ENCODE measurements at places on chromosomes 12 and 14. TPM values are rescaled to one million over a fixed set of nuclear protein-coding genes. Genes with fewer than 3 reads are reported as not detected.

The BCL7A gene
- total RNA-seq = 14.3 TPM

The NDUFA9 gene
- total RNA-seq = 253 TPM

The CINP gene
- 40.1 TPM for total RNA-seq

The KRT72 gene
- total RNA-seq = not detected

The DEPDC4 gene
- 0.47 TPM for total RNA-seq

DNA sequence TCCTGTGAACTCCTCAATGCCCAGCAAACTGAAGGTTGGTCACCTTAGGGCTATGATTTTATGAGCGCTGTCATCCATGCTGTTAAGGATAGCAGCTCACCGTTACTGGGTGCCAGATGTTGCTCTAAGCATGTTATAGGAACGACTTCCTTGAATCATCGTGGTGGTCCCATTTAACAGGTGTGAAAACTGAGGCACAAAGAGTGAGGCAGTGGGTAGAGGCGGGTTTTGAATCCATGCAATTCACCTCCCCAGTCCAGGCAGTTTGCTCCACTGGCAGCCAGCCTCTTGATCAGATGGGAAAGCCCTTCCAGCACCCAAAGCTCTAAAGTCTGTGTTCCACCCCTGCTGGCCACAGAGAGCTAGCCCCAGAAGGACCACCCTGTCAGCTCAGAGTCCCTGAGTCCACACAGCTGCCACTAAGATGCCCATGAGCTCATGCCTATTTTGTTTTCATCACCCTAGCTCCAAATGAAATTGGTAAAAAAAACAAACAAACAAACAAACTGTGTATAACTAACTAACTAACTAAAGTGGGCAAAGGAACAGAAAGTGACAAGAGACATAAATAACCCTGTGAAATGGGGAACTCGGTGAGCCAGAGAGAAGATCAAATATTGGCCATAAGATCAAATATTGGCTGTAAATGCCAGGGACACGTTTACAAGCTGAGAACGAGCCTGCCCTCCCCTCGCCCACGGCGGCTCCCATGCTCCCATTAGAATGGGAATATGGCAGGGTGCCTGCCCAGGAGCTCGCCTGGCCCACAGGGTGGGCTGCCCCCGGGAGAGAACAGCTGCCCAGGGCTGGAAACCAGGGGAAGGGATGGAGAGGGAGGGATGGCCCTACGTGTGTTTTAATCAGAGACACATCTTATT lies 72.3 kb upstream of the RFLNA start:
- no peak for DNase-seq

DNA sequence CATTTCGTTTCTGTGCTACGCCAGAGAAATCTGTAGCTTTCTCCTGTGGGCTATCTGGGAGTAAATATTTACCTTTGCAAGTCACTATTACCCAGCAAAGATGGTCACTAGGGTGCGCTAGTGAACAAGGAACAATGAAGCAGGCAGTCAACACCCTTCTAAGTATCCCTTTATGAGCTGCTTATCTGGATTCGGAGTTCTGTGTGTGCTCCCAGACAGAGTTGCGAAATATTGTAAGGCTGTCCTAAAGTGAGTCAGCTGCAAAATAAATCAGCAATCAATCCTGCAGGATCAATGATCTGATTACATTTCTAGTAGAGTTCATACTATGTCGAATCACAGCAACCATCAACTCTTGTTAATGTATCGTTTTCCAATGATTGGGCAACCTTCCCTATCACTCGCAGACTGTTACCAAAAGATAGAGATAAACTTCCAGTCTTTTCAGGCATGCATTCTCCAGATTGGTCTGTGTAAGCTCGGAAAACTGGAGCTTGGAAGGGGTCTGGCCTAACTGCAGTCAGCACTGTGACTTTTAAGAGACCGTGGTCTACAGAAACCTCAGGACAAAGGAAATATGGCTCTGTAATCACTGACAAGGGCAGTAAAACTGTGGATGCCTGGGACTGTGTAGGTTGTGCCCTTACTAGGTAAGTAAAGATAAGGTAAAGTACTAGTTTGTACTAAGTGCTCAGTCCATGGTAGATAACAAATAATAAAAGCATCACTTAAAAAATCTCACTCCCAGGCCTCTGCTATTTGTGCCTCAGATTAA lies 133.5 kb downstream of the KCNK10 start:
- no peak for DNase-seq

DNA sequence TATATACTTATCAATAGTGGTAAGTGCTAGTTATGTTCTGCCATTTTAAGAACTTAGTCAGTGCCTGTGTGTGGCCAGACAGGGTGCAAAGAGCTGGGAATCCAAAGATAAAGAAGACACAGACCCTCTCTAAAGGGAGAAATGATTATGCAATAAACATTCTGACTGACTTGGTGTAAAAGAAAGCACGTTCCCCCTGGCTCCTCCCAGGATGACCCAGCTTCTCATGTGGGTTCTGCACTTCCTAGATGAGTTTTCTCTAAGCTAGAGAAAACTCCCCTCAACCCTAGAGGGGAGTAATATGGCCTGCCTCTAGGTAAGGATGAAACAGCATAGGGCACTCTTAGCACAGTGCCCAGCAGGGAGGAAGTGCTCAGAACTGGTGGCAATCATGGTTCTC lies 231.2 kb downstream of the VRK1 start:
- DNase-seq = no peak

- DNase-seq = peak; percentile 86
Observed at GRCh38 chr14:21070083-21070609, at the start of gene ARHGEF40. TSS of gene ARHGEF40 (plus strand) at chr14:21070304. CDS start at chr14:21070397, 93 bp downstream.

GRCh38 chr12:95150501-95150900 lies 66.8 kb downstream of the FGD6 start:
- DNase-seq = no peak

DNA sequence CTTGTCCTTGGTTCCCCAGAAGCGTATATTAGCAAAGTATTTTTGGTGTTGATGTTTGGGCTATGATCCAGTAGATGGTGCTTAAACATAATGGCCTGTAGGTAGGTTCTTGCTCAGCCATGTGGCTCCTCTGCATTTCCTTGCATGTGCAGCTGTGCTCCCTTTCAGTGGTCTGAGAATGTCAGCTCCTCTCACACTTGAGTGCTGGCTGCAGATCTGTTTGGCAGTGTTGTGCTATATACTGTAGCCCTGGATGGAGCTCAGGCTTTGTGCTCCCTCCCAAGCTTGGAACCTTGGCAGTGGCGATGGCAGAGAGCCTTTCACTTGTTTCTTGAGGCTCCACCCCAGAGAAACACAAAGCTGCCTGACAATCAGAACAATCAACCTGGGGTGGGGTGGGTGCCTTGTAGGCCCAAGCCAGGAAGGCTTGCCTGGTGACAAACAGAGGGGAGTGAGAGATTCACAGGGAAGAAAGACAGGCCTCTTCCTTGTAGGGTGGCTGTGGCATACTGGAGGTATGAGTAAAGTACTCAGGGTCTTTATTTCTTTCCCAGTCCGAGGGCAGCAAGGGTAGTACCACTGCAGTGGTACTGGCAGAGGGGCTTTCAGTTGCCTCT lies 255.3 kb downstream of the RAD51B start:
- DNase-seq = no peak

GRCh38 chr14:91068642-91069041 lies 8.2 kb upstream of the RPS6KA5 start:
- no peak for DNase-seq
